ENCODE measurements at places on chromosomes 11 and 22.

DNA sequence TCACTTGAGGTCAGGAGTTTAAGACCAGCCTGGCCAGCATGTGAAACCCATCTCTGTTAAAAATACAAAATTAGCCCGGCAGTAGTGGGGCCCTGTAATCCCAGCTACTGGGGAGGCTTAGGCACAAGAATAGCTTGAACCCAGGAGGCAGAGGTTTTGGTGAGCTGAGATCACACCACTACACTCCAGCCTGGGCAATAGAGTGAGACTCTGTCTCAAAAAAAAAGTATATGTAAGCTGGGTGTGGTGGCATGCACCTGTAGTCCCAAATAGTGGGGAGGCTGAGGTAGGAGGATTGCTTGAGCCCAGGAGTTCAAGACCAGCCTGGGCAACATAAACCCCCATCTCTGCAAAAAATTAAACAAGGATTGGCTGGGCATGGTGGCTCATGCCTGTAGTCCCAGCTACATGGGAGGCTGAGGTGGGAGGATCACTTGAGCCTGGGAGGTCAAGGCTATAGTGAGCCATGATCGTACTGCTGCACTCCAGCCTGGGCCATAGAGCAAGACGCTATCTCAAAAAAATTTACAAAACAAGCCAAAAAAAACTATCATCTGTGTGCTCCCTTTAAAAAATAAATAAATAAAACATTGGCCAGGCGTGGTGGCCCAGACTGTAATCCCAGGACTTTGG lies 10.8 kb downstream of the CRKL start:
- no peak for DNase-seq

DNA sequence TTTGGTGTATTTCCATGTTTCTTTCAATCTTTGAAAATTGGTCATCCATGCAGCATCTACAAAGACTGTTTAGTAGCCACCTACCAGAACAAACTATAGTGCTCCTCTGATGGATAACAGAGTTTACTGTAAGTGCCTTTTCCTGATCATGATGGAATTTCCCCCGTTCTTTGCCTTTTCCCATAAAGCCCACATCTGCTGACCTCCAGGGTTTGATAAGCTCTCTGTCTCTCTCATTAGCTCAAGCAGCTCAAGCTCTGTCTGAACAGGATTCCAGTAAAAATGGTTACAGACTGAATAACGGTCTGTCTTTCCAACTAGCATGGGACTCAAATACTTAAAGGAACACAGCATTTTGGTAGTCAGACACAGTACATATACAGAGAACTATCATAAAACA lies 308.4 kb upstream of the SORL1-AS1 start:
- no peak for DNase-seq

DNA sequence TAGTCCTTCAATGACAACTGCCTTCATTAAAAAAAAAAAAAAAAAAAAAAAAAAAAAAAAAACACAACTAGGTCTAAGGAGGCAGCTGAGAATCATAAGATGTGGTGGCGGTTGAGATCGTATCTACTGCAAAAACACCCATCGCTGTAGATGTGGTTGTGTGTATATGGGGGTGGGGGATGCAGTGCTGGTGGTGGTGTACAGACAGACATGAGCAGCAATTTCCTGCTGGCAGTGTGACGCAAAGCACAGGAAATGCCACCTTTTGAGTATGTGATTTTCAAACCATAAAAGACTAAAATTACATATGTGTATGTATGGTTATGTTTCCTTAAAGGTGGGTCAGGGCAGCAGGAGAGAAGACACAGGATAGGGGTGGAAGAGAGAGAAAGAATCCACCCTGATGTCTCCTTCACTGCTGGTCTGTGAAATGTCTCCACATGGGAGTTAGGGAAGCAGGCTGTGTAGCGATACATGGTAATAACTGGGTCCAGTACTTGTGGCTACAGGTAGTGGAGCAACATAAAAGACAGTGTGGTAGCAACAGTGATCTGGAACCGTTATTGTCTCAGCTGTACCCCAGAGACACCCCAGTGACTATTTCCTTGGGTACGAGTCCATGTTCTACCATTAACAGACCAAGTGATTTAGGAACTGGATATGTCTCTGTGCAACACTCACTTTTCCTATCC lies 57.9 kb downstream of the SYTL2 start:
- no peak for DNase-seq

DNA sequence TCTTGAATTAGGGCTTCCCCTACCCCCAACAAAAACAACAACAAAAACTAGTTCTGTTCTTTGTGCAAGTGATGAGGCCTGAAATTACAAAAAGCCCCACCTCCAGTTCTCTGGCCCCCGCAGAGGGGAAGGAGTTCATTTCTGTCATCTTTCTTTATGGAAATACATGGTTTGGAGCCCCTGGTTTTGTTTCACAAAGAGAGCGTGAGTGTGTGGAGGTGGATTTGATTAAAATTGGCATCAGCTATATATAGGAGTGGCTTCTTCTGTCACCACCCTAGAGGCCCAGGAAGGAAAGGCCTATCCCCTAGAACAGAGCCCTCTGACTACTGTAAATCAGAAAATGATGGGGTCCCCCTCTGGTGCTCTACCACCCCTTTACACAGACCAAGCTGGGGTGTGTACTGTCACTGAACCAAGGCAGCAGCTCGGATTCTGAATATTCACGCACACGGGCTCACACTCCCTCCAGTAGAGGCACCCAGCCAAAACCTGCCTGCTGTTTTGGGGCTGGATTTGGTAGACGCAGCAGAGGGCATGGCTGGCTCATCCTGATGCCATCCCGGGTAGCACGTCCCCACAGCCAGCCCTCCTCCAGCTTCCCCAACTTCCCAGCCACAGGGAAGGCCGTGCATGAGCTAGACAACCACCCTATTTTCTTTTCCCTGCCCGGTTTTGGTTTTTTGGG lies 19.4 kb downstream of the RCOR2 start:
- DNase-seq = no peak

- no peak for DNase-seq
Observed at GRCh38 chr11:41497974-41498373, 38.5 kb upstream of the LRRC4C start.

DNA sequence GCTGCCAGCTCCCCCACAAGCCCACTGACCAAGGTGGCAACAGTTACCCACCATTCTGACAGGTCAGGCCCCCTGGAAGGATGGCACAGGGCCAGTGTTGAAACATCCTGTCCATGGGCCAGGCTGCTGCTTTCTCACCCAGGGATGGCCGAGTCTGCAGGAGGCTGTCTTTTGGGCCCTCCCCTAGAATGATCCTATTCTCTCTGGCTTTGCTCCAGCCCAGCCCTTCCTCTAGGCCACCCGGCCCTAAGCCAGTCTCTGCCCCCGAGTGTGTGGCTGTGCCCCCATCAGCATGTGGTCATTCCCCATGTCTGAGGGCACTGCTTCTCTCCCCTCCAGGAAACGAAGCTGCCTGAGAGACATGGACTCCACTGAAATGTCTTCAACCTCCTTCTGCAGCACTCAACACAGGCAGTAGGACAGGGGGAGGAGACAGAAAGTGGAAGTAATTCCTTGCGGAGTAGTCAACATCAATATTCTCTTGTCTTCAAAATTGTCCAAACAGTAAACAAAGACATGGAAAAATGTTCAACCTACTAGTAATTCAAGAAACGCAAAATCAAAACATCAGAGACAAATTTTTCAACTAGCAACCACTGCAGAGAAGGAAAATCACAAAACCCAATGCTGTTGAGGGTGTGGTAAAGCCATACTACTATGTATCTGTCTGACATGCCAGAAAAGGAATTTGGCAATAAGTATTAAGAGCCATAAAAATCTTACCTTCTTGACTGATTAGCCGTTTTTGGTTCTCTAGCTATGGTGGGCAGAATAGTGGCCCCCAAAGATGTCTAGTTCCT lies 5.1 kb upstream of the SCARF2 start:
- DNase-seq = no peak

DNA sequence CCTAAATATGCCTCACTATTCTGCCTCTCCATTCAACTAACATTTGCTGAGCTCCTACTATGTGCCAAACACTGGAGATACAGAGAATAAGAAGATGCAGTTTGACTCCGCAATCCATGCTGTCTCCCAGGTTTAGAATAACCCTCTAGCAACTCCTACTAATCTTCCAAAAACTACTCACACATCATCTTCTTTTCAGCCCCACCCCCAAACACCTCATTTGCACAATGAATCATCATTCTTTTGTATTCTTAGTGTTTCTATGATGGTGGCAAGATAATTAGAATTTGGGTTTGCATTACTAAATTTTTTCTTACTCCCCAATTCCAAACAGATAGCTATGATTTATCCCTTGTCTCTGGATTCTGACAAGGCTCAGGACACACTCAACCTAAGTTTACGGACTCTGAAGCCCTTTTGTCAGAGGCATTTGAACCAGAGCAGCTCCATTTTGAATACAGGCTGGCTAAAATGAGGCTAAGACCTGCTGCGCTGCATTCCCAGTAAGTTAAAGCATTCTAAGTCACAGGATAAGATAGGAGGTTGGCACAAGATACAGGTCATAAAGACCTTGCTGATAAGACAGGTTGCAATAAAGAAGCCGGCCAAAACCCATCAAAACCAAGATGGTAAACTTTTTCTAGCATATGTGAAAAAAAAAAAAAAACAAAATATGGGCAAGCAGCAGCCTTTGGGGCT lies 1038.9 kb downstream of the DLG2 start:
- no peak for DNase-seq

DNA sequence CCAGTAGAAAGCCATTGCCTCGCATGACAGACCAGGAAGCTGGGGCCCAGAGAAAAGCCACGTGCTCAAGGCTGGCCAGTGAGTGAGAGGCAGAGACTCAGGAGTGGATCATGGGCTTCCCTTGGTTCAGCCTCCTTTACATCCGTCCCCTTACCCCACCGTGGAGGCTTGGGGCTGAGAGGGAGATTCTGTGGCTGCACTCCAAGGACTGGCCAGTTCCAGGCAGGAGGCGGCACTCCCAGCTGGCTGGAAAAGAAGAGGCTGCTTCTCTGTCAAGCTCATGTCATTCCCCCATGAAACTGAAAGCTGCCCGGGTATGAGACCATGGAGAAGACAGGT lies 6.6 kb upstream of the ASCL2 start:
- DNase-seq = no peak

GRCh38 chr11:20056109-20056949 lies 103.9 kb downstream of the DBX1 start:
- DNase-seq = no peak

DNA sequence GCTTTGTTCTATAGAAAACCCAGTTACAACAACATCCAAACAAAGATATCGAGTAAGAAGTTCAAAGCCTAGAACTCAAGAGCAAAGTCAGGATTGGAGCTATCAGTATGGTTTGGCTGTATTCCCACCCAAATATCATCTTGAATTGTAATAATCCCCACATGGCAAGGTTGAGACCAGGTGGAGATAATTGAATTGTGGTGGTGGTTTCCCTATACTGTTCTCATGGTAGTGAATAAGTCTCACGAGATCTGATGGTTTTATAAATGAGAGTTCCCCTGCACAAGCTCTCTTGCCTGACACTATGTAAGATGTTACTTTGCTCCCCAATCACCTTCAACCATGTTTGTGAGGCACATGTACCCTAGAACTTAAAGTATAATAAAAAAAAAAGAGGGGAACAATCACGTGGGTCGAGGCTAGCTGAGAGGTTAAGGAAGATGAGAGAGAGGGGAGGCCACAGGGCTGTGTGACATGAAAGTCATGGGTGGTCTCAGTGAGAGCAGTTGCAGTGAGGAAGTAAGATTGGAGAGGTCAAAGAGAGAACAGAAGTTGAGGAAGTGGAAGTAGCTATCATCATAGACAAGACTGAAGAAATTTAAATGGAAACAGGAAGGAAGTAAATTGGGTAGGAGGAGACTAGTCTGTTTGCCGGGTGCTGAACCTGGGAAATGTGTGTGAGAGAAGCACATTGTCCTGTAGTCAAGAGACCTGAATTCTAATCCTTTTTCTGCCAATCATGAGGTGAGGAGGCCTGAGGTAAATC lies 80.1 kb upstream of the CD44 start:
- DNase-seq = no peak

GRCh38 chr22:38953577-38954413 lies 3.6 kb upstream of the APOBEC3A start:
- DNase-seq = no peak

DNA sequence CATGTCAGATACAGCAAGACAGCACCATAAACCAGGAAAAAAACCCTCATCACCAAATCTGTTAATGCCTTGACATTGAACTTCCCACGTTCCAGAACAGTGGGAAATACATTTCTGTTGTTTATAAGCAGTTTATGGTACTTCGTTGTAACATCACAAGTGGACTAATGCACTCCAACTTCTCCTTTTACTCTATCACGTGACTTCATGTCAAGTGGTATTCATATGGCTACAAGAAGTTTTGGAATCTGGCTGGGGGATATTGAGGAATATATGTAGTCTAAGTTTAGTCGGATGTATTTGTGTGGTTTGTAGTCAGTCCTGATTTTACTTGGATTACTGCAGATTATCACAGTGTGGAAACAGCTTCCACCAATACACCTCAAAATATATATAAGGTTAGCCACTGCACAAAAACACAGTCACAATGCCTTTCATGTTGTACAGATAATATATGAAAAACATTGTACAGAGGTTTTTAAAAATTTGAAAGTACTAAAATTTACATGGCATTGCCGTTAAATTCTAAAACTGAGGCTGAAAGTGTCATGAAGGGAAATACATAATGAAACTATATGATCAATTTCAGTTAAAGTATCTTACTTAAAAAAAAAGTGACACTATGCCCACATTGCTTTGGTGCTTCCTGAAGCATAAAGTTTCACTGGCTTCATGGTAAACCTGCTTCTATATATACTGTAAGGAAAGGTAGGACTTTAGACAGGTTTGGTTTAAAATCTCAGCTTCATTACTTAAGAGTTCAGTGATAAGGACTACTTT lies 134.1 kb downstream of the CASP12 start:
- DNase-seq = no peak

All from right lobe of liver (tissue), 6 donors.